ENCODE measurements at places on chromosomes 5 and 9.

DNA sequence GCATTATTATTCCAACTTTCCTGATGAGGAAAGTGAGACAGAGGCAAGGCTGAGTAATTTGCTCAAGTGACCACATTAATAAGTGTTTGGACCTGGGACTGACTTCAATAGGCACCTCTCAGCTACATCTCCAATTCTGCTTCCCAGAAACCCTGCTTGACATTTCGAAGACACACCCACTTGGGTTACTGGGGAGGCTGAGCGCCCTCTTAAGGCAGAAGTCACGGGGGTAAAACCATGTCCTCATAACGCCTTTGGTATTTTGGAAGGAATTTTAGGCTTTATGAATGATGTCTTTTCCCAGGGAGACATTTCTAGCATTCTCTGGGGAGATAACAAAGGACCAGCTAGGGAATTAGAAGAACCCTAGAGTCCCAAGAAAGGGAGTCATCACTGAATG is 53.3 kb downstream of the TRPC7 start:
- DNase-seq: no peak

DNA sequence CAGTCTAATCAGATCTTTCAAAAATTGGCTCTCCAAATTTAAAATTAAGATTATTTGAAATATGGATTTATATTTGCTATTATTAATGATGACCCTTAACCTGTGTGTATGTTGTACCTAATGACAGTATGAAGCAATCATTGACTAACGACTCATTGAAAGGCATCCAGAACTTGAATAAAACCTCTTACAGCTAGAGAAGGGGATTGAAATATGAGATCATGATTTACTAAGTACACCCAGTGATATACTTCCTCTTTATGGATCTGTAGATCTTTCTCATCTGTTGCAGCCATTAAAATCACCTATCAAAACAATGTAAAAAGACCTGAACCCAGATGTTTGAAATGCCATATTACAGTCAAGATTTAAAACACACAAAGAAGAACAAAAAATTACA is 126.5 kb downstream of the RPS23 start:
- no peak for DNase-seq

- no peak for DNase-seq
These were observed 67.7 kb downstream of the KCNT1 start for GRCh38 chr9:135769489-135770202.

DNA sequence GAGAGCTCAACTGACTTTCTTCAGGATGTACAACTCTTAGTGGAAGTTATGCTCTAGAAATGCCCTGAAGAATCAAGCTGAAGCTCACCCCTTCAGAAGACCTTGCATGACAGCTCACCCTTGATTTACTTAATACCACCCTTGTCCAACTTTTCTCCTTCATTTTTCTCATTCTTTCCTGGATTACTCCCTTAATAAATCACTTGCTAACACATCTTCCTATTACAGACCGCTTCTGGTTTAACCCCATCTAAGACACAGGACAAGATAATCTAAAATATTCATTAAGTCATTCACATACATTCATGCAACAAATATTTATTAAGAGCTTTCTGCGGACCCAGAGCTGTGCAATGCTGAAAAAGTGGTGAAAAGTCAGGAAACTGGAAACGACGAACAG is 630.7 kb upstream of the RORB start:
- DNase-seq: no peak

DNA sequence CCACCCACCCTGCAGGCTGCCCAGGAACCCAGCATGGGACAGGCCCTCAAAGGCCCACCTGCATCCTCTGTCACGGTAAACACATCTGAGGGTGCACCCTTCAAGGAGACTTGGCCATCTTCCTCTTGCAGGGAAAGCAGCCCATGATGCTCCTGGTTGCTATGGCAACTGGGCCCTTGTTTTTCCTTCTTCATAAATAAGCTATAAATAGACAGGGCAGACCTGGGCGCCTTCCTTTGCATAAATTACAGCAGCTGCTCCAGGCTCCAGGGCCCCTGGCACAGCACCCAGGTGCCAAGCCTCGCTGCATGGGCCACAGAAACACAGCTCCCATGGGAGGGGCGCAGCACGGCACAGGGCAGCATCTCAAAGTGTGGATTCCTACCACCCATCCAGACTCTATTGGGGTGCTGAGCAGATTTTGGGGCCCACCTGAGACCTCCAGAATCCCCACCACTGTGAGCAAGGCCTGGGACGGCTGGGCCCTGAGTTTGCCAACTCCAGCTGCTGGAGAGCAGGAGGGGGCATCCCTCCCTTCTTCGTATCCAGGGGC is 5.8 kb upstream of the PSMB7 start:
- DNase-seq: no peak
